Prostate gland (tissue), 2 donors: ENCODE measurements at places on chromosomes 7 and 10.

DNA sequence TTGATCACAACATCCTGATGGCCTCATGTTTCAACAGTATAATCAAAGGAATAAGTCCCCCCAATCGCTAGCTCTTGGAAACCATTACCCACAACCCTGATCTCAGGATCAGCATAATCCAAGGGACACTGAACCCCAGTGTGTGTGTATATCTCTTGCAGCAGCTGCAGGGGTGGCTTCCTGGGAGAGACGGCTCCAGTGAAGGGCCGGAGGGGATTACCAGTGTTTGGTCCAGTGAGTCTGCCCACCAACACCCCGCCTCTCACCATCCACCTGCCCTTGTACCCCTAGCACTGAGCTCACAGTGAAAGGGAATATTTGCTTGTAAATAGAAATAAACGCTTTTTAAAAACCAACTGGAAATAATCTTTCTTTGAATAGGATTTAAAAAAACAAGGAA is 63.1 kb downstream of the FAM53B start:
- DNase-seq: no peak

GRCh38 chr7:18859318-18859717 is 258.1 kb downstream of the TWIST1 start:
- DNase-seq: no peak

DNA sequence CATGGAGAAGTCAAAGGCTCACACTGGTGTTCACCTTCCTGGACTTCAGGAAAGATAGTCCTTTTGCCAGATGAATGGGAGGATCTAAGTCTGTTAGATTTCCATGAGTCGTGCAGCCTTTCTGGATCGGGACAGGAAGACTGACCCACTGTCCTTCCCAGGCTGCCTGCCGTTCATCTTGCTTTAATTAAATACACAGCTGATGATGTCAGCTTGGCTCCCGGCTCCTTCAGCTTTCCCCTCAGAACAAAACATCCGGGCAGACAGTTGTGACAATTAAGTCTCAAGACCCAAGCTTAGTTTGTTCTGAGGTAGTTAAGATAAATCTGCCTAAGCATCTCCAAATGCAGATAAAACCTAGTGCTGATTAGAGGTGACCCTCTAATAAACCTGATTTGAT is 58.6 kb downstream of the AUTS2 start:
- DNase-seq: no peak

DNA sequence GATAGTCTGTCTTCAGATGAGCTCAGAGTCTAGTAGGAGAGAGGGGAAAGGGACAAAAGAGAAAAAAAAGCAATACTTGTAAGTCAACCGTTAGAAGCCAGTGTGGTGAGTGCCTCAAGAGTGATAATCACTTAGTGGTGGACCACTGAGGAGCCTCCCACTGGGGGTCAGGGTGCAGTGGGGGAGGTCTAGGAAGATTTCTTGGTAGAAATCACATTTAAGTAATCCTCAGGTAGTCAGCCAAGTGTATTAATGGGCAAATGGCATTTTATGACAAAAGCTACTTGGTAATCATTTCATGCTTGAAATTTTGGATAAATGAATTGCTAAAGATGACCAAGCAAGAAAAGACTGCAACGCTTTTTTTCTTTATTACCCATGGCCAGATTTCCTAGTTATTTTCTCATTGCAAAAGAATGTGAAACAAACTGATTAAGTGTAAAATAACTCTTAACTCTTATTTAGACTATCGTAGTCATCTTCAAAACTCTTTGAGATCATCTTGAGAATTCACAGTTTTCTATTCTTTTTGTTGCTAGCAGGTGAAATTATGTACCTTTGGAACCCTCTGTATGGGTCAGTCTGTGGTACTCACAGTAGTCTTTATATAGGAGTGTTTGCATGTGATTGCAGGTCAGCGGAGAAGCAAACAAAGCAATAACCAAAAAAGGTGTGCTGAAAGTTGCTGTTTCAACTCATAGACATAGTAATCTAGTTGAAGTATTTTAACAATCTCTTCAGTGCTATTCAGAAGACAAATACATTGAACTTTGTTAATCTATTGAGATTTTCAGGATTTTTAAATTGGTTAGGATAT is 63.9 kb downstream of the PPP1R9A start:
- DNase-seq: no peak

- DNase-seq: peak; percentile 69
Measured at GRCh38 chr10:113480851-113481502, 71.9 kb upstream of the HABP2 start.

GRCh38 chr7:98647326-98647725 is 30.2 kb downstream of the NPTX2 start:
- DNase-seq: no peak
